ENCODE measurements at places on chromosomes 12 and 14.

GRCh38 chr14:29663281-29663801 lies 264.3 kb downstream of the PRKD1 start:
- DNase-seq = peak; percentile 7

DNA sequence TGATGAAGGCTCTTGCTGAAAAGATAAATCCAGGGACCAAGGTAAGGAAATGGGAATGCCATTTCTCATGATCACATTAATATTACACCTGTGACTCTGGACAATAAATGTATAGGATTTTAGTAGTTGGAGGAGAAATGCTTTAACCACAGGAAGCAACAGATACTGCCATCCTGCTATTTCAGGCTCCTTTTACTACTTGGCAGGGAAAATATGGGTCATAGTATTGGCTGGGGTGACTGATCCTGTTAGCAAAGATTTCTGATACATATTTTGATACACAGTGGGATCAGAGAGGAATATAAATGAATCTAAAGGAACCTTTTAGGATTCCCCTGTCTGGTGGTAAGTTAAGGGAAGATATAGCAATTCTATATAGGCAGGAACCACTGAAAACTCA lies 115.0 kb downstream of the IGF1 start:
- no peak for DNase-seq

DNA sequence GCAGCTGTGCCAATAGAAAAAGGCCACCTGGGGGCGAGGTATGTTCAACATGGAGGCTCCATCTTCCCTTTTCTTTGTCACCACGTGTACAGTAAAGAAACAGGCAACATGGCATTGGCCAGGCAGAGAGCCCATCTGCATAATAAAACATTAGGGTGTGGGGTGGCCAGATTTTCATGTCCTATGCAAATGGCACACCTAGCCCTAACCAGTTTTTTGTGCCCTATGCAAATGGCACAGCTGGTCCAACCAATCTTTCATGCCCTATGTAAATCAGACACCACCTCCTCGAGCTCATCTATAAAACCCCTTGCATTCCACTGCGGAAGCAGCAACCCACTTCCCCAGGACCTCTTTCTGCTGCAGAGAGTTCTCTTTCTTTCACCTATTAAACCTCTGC lies 149.1 kb upstream of the RGS6 start:
- no peak for DNase-seq

- no peak for DNase-seq
Observed at GRCh38 chr14:80477388-80478160, 266.3 kb upstream of the DIO2 start.

DNA sequence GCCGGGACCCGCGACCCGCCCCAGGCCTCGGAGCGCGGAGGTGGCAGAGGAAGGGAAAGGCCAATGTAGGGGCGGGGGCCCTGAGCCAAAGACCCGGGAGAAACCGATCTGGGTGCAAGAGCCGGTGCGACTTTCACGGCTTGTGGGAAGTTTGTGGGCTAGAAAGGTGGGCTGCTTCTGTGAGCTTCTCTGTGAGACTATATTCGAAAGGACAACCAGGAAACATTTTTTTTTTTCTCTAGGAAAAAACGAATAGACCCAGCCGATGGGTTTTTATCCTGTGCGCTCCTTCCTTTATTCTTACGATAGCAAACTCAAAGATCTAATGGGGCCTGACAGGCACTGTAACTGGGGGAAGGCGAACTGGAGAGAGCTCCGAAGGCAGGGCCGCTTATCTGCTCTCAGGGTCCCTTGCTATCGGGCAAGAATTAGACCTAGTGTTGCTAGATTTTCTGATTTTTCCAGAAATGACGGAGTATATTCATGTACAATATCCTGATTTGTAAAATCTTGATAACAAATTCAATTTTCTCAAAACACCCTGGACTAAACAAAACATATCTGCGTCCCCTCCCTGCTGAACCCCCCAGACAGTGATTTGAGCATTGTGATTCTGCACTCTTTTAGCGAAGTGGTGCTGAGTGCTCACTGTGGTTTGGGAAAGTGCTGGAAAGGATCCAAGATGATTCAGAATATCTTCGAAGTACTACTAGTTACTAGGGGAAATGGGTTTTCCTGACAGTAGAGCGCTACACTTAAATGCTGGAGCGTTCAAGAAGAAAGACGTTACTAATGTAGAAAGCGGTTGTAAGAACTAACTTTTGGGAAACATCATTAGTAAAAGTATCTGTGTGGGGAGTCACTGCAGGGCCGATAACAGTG lies 563 bp upstream of the STXBP6 start:
- no peak for DNase-seq

DNA sequence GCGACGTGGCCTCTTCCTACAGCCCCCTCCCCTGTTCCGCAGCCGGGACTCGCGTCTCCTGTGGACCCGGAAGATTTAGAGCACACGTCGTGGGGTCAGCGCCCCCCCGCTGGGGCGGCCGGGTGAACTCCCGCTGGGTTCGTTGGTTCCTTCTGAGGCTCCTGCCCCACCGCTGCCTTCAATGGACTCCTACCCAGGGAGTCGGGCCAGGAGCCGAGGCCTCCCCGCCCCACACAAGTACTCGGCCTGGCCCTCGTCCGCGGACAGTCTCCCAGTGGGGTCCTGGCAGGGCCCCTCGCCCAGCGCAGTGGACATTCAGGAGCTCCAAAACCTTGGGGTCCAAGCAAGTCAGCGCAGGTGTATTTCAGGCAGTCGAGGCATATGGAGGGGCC lies 1.2 kb downstream of the MMP17 start:
- no peak for DNase-seq

DNA sequence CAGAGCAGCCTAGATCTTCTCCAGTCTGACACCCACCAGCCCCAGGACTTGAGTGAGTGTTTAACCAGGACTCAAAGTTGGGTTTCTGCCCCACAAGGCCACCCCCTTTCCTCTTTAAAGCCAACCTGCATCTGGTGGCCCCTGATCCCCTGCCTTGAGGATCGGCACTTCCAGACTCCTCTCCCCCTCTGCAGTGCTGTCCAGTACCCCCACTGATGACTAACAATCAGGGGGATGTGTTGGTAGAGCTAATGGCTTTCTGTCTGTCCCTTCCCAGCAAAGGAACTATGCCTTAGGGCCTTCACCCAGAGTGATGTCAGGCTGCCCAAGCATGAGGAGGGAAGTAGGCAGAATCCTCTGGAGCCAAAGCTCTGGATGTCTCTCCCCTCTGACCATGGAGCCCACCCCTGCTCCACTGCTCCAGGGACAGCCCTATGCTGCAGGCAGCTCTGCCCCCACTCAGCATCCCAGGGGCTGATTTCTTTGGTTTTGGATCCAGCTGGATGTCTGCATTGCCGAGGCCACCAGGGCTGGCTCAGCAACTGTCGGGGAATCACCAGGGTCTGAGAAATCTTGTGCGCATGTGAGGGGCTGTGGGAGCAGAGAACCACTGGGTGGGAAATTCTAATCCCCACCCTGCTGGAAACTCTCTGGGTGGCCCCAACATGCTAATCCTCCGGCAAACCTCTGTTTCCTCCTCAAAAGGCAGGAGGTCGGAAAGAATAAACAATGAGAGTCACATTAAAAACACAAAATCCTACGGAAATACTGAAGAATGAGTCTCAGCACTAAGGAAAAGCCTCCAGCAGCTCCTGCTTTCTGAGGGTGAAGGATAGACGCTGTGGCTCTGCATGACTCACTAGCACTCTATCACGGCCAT lies 42.9 kb downstream of the DAD1 start:
- DNase-seq = no peak

DNA sequence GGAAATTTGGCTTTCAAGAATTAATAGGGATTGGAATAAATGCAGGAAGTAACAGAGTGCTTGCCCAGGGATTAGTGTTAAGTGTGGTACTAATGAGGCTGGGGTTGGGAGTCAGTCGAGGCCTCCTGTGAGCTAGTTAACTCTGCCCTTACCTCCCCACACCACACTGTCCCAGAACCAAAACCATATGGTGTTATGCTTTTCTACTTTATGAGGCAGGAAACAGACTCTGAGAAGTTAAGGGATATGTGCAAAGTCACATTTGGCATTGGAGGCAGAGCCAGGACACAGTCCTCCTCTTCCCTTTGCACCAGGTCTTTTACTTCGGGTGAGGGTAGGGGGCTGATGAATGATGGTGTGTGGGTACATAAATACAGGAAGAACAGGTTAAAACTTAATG lies 41.9 kb downstream of the PELI2 start:
- DNase-seq = no peak

DNA sequence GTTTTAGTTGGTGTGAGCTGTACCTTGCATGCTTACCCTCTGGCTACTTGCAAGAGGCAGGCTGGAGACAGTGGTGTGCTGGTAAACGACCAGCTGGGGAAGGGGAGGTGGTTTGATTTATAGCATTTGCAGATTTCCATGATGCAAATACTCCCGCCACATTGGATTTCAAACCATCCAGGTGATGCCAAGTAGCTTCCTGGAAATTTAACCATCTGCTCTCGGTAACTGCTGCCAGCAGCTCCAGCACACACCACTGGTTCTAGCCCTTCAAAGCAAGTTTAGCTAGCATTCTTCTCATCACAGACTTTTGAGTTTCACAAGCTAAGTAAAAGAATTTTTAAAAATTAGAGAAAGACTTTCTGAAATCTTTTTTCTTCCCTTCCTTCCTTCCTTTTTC lies 104.5 kb upstream of the AMIGO2 start:
- no peak for DNase-seq

DNA sequence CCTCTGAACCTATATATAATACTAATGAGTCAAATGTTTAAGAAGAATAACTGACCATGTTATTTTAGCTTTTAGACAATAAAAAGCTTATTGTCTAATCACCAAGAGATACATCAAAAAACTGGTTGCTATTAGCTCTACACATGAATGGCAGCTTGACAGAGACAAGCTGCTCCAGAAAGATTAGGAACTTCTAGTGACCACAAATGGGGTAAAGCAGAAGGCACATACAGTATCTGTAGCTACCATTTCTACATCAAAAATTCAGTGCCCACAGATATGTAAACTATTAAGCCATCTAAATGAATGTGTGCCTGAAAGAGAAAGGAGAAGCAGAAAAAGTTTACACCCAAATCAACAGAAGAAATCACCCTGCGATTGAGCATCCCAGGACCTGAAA lies 2.4 kb downstream of the AREL1 start:
- DNase-seq = peak; percentile 96

DNA sequence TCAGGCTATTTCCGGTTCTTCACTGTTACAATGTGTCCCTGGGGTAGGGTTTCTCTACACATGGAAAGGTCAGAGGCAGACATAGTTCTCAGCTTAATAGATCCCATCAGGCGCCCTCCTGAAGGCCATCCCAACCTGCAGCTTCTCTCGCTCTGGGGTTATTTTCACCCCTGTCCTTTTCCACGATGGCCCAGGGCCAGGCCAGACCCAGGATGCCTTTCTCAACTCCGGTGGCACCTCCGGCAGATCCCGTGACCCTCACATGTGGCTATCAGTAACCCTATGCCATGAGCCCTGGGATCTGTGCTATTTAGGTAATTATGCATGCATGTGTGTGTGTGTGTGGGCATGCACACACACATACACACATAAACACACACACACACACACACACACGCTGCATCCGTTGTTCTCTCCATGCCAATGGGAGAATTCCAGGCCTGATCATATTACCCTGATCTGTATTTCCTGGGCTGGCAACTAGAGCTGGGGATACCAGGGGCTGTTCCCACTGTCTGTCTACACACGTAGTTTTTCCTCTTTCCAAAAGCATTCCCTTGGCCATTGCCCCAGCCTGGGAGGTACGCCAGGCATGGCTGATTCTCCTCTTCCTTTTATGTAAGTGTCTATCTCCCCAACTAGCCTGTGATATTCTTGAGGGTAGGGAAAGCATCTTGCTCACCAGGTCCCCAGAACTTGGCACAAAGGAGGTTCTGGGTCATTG lies 51.2 kb upstream of the NOS1 start:
- DNase-seq = no peak

DNA sequence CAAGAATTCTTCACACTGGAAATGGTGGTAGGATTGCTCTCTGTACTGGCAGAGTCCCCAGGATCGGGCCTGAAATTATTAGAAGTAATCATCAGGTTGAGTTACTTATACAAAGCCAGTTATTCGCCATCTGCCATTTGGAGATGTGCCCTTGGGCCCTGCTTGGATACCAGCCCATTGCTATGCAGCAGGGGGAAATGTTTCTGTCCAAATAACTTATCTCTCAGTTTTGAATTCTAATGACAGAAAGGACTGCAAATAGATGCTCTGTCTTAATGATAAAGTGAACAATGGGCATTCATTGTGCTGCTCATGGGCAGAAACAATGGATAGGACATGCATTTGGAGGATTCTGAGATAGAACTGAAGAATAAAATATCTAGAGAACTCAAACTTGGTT lies 139.1 kb upstream of the PELI2 start:
- no peak for DNase-seq

DNA sequence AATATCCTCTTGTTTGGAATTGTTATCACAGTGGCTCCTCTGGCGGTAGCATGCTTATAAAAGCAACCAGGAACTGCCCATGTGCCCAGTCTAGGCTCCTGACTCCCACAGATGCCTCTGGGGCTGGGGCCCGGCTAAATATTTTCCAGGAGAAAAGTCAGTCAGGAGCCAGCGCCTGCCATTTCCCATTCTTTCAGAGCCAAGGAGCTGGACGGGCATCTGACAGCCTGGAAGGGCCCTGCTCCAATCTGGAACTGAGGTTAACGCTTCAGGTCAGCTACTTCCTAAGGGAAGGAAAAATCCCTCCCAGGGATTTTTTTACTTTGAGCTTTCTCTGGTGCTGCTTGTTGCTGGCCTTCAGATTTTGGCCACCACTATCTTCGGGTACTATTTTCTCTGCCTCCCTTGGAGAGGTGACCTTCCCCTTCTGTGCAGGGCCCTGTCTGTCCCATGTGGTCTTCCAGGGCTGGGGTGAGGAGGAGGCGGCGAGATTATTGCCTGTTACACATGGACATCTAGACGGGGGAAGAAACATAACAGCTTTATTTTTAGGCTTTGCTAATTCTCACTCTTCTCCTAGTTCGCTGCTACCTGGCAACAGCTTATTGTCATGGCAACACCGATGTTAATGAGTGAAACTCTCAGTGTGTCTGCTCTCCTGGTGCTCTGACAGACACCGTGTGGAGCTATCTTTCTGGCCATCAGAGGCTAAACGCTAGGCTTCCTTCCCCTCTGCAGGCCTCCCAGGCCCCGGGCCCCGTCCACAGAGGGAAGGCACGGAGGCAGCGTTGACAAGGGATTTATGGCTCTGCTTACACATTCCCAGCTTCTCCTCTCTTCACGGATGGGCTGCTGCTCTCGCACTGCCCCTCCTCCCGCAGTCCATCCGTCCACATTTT lies 160.4 kb downstream of the CACNA1C start:
- peak; percentile 13 for DNase-seq

DNA sequence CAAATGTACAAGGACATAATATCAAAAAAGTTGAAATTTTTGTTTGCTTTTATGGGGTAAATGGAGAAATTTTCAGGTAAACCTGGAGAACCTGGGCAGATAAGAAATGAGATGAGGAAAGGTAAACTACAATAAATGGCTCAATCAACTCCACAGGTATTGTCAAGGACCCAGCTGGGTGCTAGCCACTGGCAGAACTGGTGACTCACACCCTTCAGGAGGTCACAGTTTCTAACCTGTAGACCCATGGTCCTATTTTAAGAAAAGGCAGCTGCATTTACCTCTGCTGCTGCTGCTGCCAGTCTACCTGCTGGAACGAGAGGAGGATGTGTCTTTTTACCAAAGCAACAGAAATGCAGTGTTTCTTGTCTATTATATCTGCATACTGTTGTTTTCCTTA lies 226.6 kb downstream of the ALG10B start:
- no peak for DNase-seq

Data from hematopoietic multipotent progenitor cell treated with erythropoietin and hydrocortisone succinate and interleukin-3 and kit ligand, for 6 days (in vitro differentiated cells).